Right cardiac atrium (tissue), 5 donors: ENCODE measurements at places on chromosomes 1 and 21.

- DNase-seq: no peak
Observed at GRCh38 chr1:246450611-246451251, 56.3 kb downstream of the SMYD3 start.

DNA sequence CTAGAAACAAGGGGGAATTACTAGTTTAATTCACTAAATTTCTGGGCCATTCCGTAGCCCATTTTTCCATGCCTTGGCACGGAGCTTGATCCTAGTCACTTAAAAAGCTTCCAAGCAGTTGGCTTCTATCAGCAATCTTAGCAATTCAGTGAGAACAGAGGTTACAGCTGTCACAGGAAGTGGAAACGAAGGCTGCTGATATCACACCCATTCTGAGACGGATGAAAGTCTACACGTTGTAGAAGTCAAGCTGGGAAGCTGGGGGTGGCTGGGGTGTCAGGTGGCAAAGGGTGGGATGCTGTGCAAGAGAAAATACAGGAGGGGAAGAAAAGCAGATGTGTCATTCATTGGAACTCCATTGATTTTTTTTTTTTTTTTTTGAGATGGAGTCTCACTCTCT, 11.8 kb upstream of the STMN1 start:
- no peak for DNase-seq

DNA sequence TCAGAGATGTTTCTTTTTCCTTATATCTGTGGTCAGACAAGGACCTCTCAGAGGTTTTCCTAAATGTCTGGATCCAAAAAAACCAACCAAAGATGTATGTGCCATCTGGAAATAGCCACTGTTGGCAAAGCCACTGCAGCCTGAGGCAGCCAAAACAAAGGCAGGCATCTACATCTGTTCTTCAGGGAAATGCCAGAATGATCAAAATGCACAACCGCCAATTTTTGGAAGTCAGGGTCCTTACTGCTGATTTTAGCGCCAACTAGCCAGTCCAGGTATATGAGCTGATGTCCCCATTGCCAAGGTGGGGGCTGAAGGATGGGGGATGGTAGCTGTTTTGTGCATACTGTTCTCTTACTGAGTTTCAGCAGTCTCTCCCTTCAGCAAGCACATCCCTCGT, 45.9 kb downstream of the SYT14 start:
- no peak for DNase-seq

DNA sequence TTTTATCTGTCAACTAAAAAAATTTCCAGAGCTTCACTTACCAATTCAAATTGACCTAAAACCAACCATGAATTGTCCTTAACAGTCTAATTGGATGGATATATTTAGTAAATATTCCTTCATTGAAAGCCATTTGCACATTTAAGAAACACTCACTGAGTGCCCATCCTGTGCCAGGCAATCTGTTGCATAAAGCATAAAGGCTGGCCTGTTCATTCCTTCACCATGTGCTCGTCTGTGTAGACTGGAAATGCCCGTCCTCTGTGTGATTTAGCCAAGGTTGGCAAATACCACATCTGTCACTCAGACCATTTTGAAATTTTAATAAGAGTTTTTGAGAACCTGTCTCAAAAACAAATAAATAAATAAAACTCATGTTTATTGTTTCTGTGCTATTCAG, 57.1 kb downstream of the ZNF684 start:
- DNase-seq: no peak

DNA sequence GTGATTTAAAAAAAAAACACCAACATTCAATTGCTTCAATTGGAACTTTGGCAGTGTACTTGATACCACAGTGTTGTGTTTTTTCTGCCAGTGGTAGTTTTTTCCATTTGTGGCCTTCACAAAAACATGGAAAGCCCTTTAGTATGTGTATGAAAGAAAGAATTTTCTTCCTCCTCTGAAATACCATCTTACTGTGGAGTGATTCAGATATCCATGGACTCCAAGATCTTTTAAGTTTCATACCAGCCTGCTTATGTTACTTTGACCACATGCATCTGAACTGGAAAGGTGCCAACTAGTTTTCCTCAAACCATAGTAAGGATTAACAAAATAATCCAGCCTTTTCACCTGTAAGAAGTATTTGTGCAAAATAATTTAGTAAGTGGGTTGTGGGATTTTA, 3.4 kb downstream of the PPP2R5A start:
- DNase-seq: no peak

DNA sequence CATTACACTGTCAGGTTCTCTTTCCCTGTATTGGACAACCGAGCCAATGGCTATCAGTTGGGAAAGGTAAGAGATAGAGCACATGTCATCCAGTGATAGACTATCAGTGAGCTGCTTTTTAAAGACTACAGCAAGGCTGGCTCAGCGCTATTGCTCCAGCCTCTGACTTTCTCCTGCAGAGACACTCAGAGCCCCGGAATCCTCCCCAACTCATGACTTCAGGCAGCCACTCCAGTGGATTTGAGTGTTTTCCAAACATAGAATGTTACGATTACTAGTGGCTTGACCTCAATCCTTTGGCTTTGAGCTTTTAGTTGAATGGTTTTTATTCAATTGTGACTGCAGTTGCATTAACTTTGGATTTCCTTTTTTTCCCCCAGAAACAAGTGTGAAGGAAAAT, 331.9 kb downstream of the DISC1 start:
- DNase-seq: no peak
